ENCODE measurements at places on chromosomes 16 and 17.

- DNase-seq, result no peak
Measured at GRCh38 chr16:52548261-52549010, 1.5 kb upstream of the TOX3 start.

GRCh38 chr17:57034807-57035754 lies 50.0 kb upstream of the AKAP1 start:
- no peak for DNase-seq

GRCh38 chr16:10339777-10340732 lies 45.8 kb upstream of the ATF7IP2 start:
- no peak for DNase-seq

- DNase-seq, result no peak
Measured at GRCh38 chr16:21645261-21645721, 7.1 kb downstream of the IGSF6 start.

- no peak for DNase-seq
Measured at GRCh38 chr16:1330260-1330914, 3.1 kb upstream of the BAIAP3 start.

GRCh38 chr17:46035112-46035818 lies 36.2 kb downstream of the STH start:
- DNase-seq, result no peak

- DNase-seq, result no peak
Measured at GRCh38 chr17:27526604-27527002, 70.4 kb downstream of the KSR1 start.

GRCh38 chr17:28319598-28319935 lies 567 bp downstream of the TMEM97 start:
- DNase-seq, result no peak

DNA sequence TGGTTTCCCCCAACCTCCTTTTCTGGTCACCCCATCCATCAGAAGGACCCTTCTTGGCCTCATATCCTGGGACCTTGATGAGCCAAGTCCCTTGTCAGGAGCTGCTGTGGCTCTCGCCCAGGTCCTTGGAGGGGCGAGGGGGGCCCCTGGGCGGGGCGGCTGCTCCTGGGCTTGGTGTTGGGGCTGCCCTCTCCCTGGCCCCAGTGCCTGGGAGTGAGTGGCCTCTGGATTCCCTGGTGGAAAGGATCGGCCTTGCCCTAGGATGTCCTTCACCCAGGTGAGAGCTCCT lies 6.2 kb upstream of the NOTUM start:
- no peak for DNase-seq

- DNase-seq, result no peak
Measured at GRCh38 chr17:34706029-34706428, 126.6 kb downstream of the TMEM132E start.

- DNase-seq, result no peak
Measured at GRCh38 chr16:16150117-16150877, 73.0 kb downstream of the ABCC6 start.

DNA sequence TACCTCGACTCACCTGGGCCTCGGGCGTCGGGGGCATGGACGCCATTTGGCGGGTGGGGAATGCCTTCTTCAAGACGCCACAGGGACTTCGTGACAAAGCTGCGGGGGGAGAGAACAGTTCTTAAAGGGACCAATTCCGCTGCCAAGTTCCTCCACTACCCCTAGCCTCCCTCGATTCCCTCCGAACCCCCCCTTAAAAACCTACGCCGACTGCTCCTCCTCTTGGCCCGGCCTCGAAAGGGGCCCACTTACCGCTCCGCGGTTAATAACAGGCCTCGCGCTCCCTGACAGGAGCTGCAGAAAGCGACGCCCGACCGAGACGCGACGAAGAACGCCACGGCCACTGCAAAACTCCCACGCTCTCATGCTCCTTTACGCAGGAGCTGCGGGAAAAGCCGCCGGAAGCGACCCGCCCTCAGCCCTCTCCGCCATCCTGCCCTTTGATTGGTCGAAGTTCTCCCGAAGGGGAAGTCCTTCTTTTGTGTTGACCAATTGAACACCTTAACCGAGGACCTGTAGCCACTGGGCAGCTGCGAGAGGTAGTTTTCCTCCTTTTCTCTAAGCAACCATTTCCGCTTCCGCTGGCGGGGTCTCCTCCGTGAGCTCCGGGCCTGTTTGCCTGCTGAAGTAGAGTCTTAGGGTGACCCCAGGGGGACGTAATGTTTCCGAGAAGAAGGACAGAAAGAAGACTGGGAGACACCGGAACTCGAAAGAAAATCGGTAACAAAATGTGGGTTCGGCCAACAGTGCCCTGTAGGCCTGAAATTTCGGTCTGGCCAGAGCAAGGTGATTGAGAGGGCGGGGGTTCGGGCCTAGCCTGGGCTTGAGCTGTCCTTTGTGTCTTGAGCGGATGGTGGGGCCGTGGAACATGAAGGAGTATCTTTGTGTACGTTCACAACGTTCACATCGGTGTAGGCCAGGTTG lies at the start of the genes NAA60 and ZNF597:
Gene NAA60, plus strand, starts transcription at position 573 of the 924 bp plus-strand sequence. CDS start 32,548 bp downstream, outside the sequence.
Gene ZNF597, minus strand, starts transcription at position 397 of the 924 bp plus-strand sequence. Its CDS starts 351 bp downstream, at position 46.
- DNase-seq, result no peak

GRCh38 chr17:48510381-48510760 lies 20.4 kb downstream of the HOXB1 start:
- DNase-seq, result no peak

DNA sequence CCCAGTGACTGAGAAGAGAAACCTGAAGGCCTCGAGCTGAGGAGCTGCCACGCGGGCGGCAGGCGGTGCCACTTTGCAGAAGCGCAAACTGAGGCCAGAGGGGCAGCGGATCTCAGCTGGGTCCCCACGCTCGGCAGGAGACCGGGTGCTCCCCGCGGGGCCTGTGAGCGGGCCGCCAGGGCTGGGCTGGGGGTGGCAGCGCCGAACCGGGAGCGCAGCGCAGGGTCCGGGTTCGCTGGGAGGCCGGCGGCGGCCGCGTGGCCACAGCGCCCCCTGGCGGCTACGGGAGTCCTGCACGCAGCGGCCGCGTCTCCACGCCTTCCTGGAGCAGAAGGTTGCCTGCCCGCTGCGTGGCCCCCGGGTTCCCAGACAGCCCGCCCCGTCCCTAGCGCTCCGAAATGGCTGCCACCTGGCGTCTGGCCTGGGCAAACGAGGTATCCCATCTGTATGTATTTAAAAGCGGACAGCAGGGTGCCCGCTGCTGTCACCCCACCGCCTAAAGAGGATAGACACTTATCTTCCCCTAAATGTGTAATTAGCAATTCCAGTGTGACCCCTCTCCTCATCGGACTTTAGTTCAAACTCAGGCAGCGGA lies 96.1 kb upstream of the CDH5 start:
- no peak for DNase-seq

DNA sequence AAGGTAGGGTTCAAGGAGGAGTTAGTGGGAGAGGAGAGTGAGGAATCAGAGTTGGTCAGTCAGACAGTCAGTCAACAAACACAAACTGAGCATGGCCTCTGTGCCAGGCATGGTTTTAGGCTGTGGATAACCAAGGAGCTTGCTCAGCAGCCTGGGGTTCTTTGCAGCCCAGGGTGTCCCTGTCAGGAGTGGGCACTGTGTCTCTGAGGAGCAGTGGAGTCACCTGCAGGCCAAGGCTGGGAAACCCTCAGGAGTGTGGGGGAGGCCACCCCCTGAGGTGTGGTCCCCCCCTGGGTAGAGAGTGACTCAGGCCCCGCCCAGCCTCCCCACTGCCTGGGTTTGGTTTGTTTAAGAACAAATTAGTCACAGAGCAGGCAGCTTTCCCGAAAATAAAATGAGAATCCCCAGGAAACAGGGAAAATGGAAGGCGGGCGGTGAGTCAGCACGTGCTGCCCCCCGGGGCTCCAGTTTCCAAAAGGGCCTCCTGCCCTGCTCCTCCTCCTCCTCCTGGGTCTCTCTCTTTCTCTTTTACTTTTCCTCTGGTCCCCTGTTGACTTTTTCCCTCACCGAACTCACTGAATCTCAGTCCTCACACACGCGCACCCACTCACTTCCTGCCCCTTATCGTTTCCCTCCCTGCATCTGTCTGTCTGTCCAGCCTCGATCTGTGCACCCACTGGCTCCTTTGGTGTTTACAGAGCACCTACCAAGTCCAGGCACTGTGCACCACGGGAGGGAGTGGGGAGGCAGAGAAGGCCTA lies 44.3 kb downstream of the SOCS3 start:
- DNase-seq, result no peak

Measured in cortex of kidney (tissue), 1 donor.